ENCODE measurements at places on chromosomes 1 and 21. TPM values are rescaled to one million over a fixed set of nuclear protein-coding genes. Genes with fewer than 3 reads are reported as not detected.

TAF1A gene
- 10.5 TPM for total RNA-seq

- H3K36me3 ChIP-seq = no peaks in the 10 kb centered on the region
- no peak overlapping the region for H3K27ac ChIP-seq
- no peak for DNase-seq
Measured at GRCh38 chr1:221454096-221454495, 287.8 kb downstream of the DUSP10 start.

- peaks cover 87% of the 10 kb centered on the region for H3K36me3 ChIP-seq
- no peak for DNase-seq
- H3K27ac ChIP-seq = no peak overlapping the region
- peaks cover 21% of the 10 kb centered on the region for H3K4me1 ChIP-seq
Measured at GRCh38 chr21:44089001-44089911, 17.9 kb upstream of the PWP2 start.

DNA sequence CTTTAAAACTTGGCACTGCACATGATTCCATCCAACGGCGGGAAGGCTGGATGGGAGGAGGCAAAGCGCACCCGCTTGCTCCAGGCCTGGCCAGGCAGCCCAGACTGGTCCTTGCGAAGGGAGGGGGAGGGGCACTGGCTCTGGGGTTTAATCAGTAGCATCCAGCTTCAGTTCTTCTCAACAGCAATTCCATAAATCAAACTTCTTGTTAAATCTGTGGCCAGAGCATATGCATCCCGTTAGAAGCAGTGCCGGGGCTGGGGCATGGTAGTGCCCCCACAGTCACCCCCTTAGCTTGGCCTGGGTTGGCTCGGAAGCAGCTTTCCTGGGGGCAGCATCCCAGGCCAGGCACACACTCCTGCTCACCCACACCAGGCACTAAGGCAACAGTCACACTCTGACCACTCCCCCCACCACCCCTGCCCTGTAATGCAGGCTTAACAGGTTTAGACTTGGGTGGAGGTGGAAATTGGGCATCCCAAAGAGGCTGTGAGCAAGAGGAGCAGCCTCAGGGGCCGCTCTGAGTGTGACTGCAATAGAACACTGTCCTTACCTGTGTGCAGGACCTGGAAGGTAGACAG, 94.1 kb upstream of the CASZ1 start:
- DNase-seq = no peak
- H3K4me1 ChIP-seq = peaks cover 9% of the 10 kb centered on the region
- H3K4me3 ChIP-seq = no peak overlapping the region
- H3K27ac ChIP-seq = no peak overlapping the region

- H3K36me3 ChIP-seq = no peaks in the 10 kb centered on the region
- H3K4me1 ChIP-seq = peaks cover 7% of the 10 kb centered on the region
- no peak overlapping the region for H3K4me3 ChIP-seq
Measured at GRCh38 chr21:46095814-46096595, 1.9 kb upstream of the COL6A2 start.

DNA sequence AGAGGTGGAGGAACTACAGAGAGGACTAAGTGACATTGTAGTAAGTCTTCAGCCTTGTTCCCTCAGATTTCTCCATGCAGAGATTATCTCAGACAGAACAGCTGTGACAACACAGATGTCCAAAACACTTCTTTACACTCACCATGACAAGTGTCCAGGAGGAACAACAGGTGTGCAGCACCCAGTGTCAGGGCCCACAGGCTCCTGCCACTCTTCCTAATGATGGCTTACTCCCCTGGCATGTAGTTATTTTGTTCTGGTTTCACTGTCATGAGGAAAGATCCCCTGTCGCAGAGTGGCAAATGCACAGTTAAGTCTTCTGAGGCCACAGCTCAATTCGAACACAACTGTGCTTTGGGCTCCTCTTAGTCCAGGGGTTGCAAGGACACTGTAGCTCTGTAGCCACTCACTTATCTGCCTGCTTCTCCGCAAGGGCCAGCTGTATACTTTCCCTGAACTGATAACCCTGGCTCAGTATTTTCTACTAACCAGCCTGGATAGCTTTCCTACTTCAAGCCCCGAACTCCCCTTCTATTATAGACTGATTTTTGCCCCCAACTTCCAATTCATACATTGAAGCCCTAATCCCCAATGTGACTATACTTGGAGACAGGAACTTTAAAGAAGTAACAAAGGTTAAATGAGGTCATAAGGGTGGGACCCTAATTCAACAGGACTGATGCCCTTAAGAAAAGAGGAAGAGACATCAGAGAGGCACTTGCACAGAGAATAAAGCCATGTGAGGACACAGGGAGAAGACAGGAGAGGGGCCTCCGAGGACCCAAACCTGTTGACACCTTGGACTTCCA, 11.1 kb downstream of the PDZK1 start:
- H3K36me3 ChIP-seq = no peaks in the 10 kb centered on the region
- no peak for DNase-seq
- H3K27me3 ChIP-seq = no peaks in the 10 kb centered on the region
- H3K27ac ChIP-seq = no peak overlapping the region
- no peak overlapping the region for H3K4me3 ChIP-seq

FMO1 gene
- total RNA-seq = 47.1 TPM

VWA5B1 gene
- total RNA-seq = 2.2 TPM

Measured in spinal cord (tissue), 10 donors.